Effector CD4-positive, alpha-beta T cell (primary cell): ENCODE measurements at places on chromosomes 5 and 9.

DNA sequence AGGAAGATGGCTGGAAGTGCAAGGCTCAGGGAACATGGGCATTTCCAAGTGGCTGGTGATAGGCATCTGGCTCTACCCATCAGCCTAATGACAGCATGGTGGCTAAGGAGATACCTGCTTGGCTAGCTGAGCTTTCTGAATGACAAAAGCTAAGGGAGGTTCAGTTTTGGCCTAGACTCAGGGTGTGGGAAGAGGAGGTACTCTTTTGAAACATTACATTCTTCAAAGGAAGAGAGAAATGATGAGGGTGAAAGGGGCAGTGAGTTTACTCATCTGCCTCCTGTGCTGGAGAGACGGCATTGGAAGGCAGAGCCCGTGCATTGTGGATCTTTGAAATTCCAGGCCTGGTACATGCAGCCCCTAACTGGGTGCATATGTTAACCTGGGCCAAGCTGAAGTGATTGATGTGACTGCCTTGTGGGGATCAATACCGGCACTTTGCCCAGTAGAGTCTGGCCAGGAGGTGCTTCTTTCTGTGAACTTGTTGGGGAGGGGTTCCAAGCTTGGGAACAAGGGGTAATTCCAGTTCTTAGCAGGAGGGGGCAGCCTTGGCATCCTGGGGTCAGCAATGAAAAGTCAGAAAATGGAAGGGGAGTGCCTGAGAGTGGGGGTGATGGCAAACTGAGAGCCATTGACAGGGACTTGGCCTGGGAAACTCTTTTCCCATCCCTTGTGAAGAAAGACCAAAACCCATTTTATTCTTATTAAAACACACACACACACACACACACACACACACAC is 108.6 kb downstream of the ACER2 start:
- DNase-seq = no peak

DNA sequence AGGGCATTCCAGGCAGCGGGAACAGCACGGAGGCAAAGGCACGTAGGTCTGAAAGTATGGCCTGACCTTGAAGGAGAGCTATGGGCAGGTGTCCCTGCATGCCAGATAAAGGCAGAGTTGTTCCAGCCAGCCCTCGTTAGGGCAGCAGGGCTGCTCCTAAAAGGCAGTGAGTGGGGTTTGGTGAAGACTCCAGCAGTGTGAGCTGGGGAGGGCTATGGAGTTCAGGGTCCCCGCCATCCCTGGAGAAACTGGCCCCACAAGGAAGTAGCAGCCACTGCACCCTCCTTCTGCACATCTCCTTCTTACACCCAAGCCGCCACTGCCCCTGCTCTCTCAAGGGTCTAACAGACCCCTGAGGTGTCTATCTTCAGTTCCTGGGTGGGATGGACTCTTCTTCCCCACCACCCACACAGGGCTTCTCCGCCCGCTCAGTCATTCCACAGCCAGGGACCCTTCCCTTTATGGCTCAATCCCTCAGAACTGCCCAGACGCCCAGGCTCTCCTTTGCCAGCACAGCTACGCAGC is 1.4 kb downstream of the AKNA start:
- DNase-seq = no peak

DNA sequence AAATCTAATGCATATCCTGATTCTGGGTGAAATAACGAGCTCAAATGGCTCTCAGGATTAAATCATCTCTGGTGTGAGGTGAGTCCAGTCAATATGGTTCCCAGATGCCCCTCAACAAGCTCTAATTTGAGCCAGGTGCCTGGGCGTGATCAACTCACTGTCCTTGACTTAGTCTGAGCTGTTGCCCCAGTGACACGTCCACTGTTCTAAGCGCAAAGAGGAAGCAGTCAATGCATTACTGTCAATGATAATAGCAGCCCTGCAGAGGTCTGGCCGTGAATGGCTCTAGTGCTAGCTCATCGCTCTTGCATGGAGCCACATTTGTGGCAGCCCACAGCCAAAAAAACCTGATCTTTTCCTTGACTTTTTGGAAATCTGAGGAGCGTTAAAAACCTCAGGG is 128.6 kb upstream of the EFNA5 start:
- DNase-seq = no peak

DNA sequence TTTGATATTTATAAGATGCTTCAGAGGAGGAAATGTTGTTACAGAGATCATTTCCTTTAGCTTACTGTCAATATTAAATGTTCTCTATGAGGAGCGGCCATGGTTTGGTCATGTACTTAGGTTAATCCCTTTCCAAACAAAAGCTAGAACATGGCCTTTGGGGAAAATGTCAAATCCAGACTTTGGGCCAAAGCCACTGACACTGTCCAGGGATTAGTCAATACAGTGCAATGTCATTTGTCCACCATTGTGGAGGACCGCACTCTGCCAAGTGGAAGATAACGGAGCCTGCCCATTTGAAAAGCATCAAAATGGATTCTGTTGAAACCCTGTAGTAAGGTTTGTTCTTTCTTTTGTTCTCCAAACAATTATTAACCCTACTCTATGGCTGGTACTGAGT is 50.1 kb downstream of the FRMPD1 start:
- no peak for DNase-seq

DNA sequence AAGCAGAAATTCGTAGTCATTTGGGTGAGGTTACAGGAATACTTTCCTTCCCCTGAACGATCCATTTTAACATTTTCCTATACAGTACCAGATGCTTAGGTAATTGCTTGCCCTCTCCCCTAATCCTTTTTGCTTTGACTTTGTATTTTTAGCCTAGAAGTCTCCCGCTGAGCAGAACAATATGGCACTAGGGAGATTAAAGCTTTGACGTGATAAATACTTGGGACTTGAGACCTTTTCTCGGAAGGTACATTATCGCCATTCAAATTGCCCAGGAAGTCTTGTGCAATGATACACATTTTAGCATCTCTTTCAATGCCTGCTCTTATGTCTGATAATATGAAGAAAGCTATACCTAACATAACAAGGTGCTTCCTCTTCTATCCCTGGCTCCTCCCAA is 22.9 kb upstream of the SPATA31C2 start:
- no peak for DNase-seq

DNA sequence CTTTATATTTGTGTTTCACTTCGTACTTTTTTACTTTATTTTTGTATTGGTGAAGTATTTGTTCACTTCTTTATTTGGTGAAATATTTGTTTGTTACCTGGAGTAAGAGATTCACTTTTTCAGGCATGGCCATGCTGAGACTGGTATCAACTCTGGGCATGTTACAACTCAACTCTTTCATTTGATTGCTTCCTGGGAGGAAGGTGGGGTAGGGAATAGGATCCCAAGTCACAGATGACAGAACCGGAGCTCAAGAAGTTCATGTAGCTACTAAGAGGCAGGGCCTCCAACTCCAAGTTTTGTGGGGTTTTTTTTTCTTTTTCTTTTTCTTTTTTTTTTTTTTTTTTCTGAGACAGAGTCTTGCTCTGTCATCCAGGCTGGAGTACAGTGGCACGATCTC is 6.1 kb upstream of the ADGRD2 start:
- DNase-seq = no peak

- no peak for DNase-seq
Measured at GRCh38 chr5:69010476-69010875, 83.3 kb upstream of the SLC30A5 start.

DNA sequence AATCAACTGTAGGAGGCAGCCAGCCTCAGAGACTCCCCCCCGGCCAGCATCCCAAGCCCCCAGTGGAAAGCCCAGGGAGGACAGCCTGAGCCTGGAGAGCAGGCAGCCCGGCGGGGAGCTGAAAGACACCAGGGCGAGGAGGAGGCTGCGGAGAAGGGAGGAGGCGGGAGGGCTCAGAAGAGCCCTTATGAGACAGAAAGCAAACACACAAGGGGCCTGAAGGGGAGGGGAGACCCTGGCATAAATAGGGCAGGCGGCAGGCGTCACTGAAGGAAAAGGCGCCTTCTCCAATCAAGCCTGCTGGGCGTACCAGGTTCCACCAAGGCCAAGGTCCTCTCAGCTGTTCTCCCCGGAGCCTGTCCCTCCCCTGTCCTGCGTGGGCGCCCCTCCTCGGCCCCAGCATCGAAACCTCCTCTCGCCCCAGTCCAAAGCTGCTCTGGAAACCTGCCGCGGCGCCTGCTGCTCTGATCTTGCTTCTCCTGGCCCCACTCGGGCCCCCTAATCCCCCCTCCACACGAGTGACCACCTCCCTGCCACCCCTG is 1.3 kb downstream of the SLC9A3 start:
- DNase-seq = no peak

- no peak for DNase-seq
Measured at GRCh38 chr5:67311208-67311607, 114.6 kb upstream of the CD180 start.

DNA sequence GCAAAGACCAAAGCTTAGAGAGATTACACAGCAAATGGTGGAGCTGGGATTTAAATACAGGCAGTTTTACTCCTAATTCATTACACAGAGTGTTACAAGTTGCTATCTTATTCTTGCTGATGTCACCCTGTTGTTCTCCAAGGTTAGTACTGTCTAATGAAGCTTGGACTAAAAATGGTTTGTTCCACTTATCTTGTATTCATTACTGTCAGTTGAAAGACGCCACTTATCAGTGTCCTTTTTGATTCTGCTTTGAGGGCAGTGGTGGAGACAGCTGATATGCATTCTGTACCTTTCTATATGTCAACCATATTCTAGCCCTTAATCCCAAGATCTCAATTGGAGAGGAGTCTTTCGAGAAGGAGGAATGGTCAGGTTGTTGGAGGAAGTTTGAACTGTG is 14.0 kb upstream of the DENND4C start:
- no peak for DNase-seq

GRCh38 chr9:132026932-132027585 is 52.6 kb downstream of the MED27 start:
- DNase-seq = no peak
